ENCODE measurements at places on chromosomes 7 and 10.

DNA sequence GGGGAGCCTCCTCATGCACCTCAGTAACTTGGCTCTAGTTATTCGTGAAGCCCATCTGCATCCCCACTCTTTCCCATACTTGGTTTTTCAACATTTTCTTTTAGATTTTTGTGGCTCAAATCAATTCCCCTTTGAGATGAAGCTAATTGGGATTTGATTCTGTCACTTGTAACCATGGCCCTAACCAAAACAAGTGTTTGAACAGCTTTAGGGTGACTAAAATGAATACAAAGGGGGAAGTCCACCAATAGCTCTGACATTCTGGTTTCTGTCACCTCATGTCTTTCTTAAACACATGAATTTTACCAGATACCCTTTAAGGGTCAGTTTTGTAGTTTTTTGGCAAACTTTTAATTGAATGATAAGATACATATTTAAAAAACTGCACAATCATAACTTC is 87.0 kb downstream of the PCGF5 start:
- DNase-seq: no peak

DNA sequence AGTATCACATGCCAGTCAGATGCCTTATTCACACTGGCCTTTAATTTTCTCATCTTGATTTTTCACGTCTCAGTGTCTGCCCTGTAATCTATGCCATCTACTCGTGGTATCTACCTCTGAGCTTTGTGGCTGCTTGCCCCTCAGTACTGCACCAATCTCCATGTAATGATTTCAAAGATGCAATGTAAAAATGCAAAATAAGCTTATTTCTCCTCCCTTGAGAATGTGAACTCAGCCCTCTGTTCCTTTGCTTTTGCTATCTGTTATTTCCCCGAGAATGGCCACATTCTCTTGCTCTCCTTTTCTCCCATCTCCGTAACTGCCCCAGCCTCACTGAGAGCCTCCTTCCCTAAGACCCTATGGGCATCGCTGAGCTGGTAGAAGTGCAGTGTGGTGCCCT is 317.5 kb downstream of the SFMBT2 start:
- no peak for DNase-seq

DNA sequence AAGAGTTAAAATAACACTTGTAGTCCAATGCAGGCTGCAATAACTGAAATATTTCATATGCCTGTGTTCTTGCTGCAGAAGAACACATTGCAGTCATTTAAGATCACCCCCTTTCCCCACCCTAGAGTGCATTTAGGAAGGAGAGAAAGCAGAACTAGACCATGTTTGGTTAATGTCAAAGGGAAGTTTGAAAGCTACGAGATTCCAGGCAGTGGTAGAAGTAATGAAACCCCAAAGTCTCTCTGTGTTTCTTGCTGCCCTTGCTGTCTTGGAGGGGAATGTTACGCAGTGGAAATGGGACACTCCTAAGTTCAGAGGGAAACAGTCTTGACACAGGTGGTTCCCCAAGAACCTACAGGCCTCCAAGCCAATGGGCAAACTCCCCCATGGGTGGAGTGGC is 242.9 kb downstream of the PTEN start:
- DNase-seq: no peak

GRCh38 chr7:91636728-91637127 is 243.8 kb downstream of the MTERF1 start:
- no peak for DNase-seq

GRCh38 chr10:133132473-133133291 is 27.3 kb upstream of the KNDC1 start:
- DNase-seq: no peak

DNA sequence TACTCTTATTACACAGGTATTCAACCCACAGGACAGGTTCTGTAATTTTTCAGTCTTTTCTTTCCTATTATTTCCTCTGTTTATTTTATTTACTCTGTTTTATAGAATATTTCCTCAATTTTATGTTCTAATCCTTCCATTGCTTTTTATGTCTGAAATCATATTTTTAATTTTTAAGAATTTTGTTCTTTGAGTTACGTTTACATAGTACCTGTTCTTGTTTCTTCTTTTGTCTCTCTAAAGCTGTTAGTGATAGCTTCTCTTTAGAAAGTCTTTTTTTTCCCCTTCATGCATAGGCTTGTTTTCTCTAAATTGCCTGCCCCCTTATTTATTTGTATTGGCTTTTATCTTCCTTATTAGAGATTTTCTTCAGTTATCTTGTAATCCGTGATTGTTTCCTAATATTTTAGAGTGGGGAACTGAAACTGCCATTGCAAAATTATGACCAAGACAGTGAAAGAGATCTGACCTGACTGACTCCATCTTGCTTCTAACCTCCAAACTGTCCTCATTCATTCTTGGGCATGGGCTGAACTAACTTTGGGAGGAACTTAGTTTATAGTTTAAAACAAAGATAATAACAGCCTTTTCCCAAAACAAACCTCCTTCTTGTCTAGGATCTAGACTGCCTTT is 187.6 kb downstream of the PFKFB3 start:
- no peak for DNase-seq

- DNase-seq: no peak
Observed at GRCh38 chr10:106582291-106582690, 582.2 kb downstream of the SORCS1 start.

GRCh38 chr10:103676058-103676785 is 179.2 kb downstream of the SH3PXD2A start:
- DNase-seq: peak; percentile 69

- DNase-seq: no peak
Observed at GRCh38 chr7:5330288-5330687, 47.5 kb downstream of the SLC29A4 start.

DNA sequence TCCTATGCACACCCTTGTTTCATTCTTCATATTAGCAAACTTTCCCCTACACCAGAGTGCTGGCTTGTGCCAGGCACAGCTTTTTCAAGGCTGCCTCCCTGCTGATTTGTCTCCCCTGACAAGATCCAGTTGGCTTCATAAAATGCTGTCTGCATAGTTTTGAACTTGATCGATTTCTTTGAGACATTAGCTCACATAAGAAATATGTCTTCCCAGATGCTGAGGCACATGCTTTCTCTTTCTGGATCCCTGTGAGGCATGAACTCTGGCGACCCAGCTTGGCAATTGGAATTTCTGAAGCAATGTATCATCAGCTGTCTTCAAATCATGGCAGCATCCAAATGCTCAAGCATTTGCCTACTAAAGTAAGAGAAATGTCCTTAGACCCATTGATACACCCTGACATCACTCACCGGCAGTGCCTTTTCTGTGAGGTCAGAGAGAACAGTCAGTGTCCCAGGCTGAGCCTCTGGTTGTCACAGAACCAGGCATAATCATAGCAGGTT is 616.4 kb upstream of the GHITM start:
- peak; percentile 83 for DNase-seq

DNA sequence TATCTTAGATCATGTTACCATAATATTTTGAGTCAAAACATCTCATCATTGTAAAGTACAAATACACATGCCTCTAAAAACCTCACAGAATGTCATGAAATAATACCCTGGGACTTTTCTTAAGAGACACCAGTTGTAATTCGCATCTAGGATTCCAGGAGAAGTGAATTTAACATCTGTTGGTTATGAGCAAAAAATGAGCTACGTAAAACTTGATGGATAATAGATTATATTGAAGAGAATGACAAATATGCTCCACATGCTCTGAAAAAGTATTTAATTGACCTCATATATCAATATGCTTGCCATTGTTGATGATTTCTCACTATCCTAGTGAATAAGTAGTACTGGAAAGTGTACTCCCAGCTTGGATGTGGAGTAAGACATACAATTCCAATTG is 227.0 kb downstream of the BBS9 start:
- no peak for DNase-seq

DNA sequence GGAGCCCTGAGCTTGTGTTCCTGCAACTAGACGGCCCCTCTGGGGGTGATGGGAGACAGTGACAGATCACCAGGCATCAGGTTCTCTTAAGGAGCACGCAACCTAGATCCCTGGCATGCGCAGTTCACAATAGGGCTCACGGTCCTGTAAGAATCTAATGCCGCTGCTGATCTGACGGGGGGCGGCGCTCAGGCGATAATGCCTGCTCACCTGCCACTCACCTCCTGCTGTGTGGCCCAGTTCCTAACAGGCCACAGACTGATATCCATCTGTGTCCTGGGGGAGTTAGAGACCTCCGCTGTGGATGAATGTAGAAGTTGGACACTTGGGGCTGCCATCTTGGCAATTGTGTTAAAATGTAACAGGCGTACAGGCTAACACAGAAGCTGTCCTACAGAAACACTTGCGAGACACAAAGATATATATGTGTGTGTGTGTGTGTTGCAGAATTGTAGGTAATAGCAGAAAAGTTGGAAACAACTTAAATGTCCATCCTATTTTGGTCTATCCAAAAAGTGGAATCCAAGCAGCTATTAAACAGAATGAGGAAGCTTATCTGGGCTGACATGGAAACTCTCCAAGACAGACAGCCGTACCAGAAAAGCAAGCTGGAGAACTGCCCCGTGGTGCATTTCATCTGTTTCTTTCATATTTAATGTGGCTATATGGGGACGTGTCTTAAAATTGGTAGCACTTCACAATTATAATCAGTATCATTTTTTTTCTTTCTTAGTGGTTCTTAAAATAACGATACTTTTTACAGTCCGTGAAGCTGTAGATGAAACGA is 82.8 kb downstream of the MKI67 start:
- DNase-seq: no peak

DNA sequence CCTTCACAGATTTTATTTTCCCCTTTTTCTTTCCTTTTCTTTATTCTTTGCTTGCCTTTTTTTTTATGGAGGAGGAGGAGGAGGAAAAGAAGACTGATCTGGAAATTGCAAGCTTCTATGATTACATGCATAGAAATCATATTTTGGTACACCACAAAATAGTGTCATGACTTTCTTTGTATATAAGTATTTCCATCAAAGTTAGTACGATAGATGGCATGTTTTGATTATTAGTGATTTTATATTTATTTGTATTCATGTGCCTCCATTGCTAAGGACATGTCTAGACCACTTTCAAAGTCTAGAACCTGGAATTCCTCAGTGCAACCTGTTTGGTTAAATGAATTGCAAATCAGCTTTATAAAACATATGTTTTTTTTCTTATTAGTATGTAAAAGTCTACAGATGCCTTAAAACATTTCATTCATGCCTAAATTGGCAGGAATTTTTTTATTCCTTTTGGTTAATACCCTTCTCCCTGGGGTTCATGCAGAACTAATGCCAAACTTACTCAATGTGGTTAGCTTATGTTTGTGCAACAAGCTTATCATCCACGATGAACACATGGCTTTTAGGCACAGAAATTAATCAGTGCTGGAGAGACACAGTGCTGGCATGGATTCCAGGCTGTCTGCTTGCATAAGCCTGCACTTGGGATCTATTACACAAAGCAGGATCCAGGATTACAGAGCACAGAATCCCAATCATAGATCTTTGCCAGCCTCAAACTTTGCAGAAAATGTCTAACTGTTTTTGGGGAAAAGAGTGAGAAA is 213.1 kb downstream of the CHRM2 start:
- peak; percentile 95 for DNase-seq

GRCh38 chr10:22598478-22598877 is 115.9 kb downstream of the PIP4K2A start:
- no peak for DNase-seq

- DNase-seq: no peak
Observed at GRCh38 chr7:158473946-158474345, 113.7 kb downstream of the PTPRN2 start.

DNA sequence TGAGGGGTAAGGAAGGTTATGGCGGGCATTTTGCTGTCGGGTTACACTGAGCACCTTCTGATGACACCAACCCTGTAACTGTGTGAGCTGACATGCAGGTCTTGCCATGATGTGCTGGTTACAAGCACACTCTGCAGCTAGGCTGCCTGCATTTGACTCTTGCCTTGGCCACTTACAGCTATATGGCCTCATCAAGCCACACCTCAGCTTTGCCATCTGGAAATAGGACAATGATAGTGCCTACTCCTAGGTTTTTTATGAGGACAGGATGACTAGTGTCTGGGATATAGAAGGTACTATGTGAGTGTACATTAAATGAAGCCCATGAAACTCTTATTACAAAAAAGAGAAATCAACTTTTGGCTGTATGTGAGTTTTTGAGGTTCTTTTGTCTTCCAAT is 58.0 kb downstream of the AKR1B1 start:
- DNase-seq: no peak

GRCh38 chr7:50637725-50638643 is 72.8 kb upstream of the DDC start:
- no peak for DNase-seq

- no peak for DNase-seq
Observed at GRCh38 chr10:92714152-92714845, 24.5 kb downstream of the HHEX start.

- no peak for DNase-seq
Observed at GRCh38 chr7:86963599-86964230, 95.7 kb downstream of the ELAPOR2 start.

DNA sequence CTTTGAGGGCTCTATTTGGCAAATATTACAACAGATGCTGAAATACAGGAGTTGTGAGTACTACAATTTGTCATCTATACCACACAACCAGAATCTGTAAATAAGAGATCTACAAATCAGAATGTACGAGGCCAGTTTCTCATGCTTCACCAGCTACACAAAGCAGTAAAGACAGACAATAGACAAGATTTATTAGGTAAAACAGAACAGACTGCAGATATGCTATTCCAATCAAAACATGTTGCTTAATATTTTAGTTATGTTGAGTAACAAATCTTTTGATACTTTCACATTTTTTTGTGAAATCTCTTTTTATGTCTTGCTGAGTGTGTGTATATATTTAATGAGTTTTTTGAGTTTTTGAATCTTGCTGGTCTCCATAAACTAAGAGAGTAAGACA is 109.1 kb downstream of the CHCHD3 start:
- DNase-seq: peak; percentile 47

GRCh38 chr10:44382981-44383748 is 1.7 kb downstream of the CXCL12 start:
- no peak for DNase-seq

GRCh38 chr7:148304456-148304855 is 286.1 kb upstream of the C7orf33 start:
- no peak for DNase-seq

GRCh38 chr7:41792120-41792519 is 89.2 kb upstream of the INHBA start:
- no peak for DNase-seq

- DNase-seq: no peak
Observed at GRCh38 chr7:29977886-29978651, 11.5 kb downstream of the SCRN1 start.

DNA sequence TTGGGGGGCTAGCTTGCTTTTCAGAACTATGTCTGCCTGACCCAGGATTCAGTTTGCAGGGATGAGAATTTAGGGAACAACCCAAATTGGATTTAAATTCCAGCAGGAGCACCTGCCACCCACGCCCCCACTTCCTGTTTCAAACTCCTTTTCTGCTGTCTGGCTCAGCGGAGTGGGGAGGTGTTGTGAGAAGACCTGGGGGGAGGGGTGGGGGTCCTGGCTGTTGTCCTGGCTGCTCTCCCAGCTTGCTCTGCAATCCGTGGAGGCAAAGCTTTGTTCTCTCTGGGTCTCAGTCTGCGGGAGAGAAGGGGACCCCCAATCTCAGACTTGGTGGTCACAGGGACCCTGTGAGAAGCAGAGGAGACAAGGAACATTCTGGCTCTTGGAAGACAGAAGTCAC is 799 bp downstream of the KCNK18 start:
- DNase-seq: no peak

All from umbilical cord (tissue), 2 donors.